HTR-8/SVneo (cell line): ENCODE measurements at places on chromosomes 7 and 10.

- no peak for DNase-seq
Measured at GRCh38 chr10:90857635-90858460, at the start of gene HTR7. TSS of gene HTR7 (minus strand) at chr10:90858039. CDS start at chr10:90857671, 368 bp downstream.

- DNase-seq, result no peak
Measured at GRCh38 chr7:107838024-107838601, 35.1 kb upstream of the SLC26A3 start.

DNA sequence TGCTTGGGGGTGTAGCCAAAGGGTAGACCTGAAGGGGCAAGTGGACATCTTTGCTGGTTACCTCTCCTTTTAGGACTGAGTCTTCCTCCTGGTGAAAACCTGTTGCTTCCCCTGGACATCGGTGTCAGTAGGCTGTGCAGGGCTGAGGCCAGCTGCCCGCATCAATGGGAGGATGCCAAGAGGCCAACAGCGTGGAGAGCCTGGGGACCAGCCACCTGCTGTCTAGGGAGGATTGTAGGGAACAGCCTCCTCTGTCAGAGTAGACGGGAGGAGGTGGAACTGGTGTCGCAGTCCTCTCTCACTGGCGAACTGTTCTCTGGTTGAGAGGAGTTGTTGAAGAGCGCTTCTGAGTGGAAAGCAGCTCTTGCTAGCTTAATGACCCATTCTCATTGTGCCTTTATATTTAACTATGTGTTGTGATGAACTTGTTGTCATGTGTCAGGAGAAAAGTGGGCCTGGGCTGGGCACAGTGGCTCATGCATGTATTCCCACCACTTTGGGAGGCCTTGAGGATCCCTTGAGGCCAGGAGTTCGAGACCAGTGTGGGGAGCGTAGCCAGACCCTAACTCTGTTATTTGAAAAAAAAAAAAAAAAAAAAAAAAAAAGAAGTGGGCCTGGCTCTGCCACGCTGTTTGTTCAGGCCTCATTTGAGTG lies 1.8 kb downstream of the SUFU start:
- no peak for DNase-seq

DNA sequence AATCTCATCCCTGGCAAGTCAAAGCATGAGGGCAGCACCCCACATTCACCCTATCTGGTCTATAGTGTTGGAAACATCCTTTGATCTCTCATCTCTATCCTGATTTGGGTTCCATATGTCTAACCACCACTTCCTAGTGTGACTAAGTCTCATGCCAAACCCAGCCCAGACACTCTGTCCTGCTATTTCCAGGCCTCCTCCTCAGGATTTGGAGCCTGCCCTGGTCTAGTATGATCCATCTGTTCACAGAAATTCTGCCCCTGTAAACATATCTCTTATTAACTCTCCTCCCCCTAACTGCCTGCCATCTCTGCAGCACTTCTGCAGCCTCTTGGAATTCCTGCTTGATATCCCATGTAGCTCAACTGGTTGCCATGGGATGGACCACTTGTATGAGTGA lies 320.9 kb upstream of the IMMP2L start:
- DNase-seq, result no peak

DNA sequence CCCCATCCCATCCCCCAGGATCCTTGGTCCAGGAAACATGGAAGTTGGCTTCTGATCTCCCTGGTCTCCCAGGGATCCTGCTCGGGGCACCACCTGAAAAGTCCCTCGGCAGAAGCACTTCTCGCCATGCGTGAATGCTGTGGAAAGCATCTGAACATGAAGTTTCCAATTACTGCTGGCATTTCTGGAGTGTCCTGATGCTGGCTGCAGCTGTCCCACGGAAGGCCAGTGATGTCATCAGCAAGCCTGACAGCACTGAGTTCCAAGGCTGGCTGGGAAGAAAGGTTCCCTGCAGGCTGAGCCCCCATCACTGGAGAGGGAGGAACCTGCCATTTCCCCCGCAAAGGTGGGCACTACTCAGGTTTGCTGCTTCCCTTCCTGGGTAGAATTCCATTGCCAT lies 71.4 kb downstream of the KCNMA1 start:
- no peak for DNase-seq

GRCh38 chr7:2201686-2202360 lies 30.9 kb downstream of the MAD1L1 start:
- DNase-seq, result no peak
